ENCODE measurements at places on chromosomes 16 and 17.

GRCh38 chr16:30096862-30097563, 1.0 kb upstream of the YPEL3 start:
- no peak for DNase-seq

DNA sequence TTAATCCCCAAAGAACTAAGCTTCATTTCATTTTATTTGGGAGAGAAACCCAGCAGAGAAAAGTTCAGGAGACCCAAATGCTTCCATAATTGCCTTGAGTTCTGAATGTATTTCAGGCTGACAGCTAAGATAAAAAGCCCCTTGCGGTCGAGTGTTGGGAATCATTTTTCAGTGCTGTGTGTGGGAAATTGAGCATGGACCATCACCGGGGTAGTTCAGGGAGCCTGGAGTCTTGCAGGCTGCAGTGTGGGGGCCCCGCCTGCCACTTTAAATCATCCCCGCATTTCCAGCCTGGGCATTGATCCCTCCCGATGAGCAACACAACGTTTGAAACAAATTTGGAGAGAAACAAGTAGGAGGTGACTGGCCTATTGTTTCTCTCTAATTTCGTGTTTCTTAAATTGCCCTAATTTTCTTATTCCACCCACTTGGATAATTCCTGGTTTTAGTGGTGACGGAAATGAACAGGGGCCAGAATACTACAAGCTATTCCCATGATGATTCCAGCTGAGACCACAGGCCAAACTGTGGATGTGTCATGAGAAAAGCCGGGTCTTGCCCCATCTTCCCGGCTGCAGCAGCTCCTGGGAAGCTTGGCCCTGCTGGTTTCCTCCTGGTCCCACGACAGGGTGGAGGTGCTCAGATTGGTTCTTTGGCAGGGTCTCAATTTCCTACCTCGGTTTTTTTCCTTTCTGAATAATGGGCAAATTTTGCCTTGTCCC, 75.1 kb downstream of the FOXL1 start:
- peak; percentile 15 for DNase-seq

GRCh38 chr16:84507011-84507982, 2.8 kb upstream of the MEAK7 start:
- DNase-seq: no peak

GRCh38 chr16:56346131-56346890, 79.0 kb downstream of the AMFR start:
- no peak for DNase-seq

DNA sequence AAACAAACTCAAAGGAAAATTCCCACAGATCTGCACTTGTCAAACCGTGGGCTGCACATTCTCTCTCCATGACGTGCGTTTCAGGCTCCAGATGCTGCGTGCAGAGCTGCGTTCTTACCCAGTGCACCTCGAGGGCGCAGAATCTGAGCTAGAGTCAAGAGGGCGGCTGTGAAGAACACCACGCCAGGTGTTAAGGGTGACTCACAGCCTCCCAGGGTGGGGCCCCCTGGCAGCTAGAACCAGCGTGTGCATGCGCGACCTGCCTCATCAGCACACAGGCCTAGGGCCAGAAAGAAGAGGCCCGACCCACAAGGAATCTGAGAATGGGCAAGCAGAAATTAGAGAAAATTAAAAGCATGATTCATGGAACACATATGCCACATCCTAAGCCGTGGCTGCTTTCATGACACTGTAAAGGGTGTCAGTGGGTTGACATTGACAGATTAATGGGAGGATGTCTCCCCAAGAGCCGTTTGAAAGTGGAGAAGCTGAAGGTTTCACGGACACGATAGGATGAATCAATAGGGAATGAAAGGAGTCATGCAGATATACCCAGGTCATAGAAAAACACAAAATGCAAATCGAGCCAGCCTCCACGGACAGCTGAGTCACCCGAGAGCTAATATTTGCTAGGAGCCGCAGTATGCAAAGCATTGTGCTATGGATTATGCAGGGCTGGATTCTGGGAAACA, 29.0 kb downstream of the MARCHF10 start:
- DNase-seq: peak; percentile 95

DNA sequence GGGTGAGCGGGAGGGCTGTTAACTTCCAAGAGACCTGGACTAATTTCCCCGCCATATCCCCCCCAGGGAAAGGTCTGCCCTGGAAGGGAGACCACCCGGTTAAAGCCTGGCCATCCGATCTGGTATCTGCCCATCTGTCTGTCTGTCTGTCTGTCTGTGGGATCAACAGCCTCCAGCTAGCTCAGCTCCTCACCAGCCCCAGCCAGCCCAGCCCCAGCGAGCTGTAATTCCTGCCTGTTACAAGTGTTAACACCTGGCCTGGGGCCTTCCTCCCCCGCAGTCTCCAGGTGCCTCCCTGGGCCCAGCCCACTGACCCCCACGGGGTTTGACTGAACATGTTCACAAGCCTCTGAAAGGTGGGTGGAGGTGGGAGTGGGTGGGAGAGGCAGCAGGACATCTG, 4.0 kb downstream of the WNT3 start:
- no peak for DNase-seq

DNA sequence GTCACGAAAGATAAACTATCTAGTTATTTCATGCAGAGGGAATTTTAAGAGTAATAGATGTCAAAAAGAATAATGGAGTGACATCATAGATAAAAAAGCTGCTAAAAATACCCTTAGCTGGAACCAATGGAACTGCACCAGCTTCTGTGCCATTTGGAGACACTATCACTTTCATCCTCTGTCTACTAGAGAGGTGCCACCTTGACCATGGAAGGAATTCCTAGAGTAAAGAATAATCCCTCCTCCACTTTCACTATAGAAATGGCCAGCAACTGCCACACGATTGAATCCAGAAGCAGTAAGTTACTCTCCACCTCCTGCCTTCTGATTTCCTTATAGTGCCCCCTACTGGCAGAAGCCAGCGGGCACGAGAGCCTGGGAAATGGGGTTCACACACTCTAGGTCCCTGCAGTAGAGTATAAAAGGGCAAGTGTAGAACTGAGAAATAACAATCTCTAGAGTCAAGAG, 2.8 kb upstream of the ALDH3A2 start:
- peak; percentile 22 for DNase-seq

GRCh38 chr16:53449816-53450517, 15.7 kb downstream of the RBL2 start:
- DNase-seq: no peak

- DNase-seq: no peak
Observed at GRCh38 chr16:89953671-89954406, 5.3 kb downstream of the DEF8 start.

GRCh38 chr16:29898804-29899515, 390 bp downstream of the SEZ6L2 start:
- DNase-seq: peak; percentile 24

GRCh38 chr16:78025631-78026030, 3.3 kb downstream of the CLEC3A start:
- no peak for DNase-seq

GRCh38 chr17:16935241-16935663, 36.7 kb downstream of the TNFRSF13B start:
- DNase-seq: no peak

GRCh38 chr17:75910699-75911098, 6.0 kb upstream of the MRPL38 start:
- no peak for DNase-seq

DNA sequence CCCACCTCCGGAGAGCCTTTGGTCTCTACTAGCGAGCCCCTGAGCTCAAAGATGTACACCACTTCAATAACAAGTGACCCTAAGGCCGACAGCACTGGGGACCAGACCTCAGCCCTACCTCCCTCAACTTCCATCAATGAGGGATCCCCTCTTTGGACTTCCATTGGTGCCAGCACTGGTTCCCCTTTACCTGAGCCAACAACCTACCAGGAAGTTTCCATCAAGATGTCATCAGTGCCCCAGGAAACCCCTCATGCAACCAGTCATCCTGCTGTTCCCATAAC, 702 bp downstream of the SPN start:
- DNase-seq: no peak

- DNase-seq: peak; percentile 33
Observed at GRCh38 chr16:30054959-30055553, 10.5 kb upstream of the ALDOA start.

- no peak for DNase-seq
Observed at GRCh38 chr16:22161999-22162655, at the start of gene SDR42E2. TSS of gene SDR42E2 (plus strand) at chr16:22162506. CDS start at chr16:22165583, 3,077 bp downstream.

- DNase-seq: peak; percentile 45
Observed at GRCh38 chr17:58249270-58250133, 11.1 kb downstream of the LPO start.

DNA sequence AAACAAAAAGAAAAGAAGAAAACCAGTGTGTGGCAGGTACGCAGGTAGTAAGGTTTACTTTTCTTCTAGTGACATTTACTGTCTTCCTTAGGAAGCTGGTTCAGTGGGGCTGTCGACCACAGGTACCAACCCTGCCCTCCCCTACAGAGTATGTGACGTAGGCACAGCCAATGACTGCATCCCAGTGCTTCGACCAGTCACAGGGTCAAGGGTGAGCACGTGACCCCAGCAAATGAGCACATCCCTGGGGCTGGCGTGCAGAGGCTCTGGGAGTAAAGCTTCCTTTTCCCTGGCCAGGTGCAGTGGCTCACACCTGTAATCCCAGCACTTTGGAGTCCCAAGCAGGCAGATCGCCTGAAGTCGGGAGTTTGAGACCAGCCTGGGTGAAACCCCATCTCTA, 38.9 kb upstream of the PLCG2 start:
- no peak for DNase-seq

- peak; percentile 75 for DNase-seq
Observed at GRCh38 chr17:80036715-80037477, 454 bp downstream of the CCDC40 start.

DNA sequence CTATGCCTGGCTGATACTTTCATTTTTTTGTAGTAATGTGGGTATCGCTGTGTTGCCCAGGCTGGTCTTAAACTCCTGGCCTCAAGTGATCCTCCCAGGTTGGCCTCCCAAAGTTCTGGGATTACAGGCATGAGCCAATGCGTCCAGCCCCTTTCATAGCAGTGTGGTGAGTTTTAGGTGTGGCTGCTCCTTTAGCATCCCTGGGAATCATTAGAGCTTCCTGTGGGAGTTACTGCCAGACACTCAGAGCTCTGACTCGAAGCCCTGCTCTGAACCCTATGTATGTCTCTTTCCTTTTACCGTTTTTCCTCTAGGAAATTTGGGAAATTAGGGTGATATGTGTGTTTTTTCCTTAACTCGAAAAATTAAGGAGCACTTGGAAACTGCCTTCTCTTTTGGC, 44.5 kb downstream of the NDE1 start:
- DNase-seq: no peak

- DNase-seq: no peak
Observed at GRCh38 chr17:48209973-48210372, 102.4 kb downstream of the SNX11 start.

DNA sequence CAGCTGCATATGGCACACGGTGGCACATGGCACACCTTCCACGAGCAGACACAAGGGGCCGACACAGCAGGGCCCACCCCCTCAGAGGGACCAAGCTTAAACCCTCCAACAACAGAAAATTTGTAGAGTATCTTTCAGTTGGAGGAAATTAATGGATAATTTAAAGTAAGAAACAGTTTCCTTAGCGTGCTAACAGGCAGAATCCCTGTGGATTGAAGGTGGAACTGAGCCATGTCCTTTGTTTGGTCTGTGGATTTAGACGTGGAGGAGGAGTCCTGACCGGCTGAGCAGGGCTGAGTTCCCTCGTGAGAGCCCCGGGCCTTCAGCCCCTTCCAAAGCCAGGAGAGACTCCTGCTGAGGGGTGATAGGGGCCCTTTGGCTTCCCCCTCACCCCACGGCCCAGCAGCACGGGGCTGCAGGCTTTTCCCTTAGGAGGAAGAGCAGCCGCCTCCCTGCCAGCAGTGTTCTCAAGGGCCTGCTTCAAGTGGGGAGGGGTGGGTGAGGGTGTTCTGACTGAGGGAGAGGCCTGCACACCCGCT, 1.4 kb upstream of the CYB561 start:
- DNase-seq: no peak

DNA sequence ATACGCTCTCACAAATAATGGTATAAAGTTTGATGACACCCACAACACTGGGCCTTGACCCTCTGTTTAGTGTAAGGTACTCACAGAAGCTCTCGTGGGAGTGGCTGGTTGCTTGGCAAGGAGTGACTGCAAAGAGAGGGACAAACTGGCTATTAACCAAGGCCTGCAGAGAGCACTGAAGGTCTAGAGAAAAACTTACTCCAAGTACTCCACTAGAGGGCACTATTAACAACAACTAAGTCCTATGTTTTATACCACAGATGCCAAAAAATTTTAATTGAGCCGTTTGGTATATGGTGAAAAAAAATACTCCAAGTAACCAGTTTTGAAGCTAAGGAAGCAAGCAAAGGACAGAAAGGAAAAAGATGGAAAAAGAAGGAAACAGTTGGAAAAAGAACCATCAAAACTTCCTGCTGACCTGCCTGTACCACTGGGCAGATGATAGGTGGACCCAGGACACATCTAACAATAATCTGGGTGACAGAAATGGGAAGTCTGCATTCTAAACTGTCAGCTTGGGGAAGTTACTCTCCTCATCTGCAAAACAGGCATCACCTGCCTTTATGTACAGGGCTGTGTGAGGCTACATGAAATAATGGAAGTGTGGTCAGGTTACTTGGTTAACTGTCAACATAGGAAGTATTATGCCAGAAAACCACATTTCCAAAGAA, 23.2 kb downstream of the DYNC1LI2 start:
- DNase-seq: peak; percentile 70

DNA sequence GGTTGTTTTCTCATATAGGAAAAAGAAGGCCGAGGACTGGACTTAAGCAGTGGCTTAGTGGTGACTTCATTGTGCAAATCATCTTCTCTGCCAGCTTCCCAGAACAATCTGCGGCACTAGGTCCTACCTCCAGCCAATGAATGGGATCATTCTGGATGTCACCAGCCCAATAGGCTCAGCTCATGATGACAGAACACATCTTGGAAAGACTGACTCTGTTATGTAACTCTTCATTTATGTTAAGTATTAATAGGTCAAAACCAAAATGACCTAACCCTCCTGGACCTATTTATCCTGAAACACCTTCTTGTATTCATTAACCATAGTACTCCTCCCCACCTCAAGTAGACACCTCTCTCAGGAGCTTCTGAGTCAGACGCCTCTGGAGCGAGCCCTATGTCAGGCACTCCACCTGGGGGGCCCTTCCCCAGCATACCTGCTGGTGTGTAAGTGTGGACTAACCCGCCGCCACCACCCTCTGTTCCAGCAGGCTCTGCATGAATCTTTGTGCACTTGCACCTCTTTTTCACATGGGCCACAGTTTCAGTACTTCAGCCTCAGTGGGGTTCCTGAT, 7.2 kb downstream of the ARL2BP start:
- no peak for DNase-seq

Data from mesenchymal stem cell (in vitro differentiated cells and primary cell).